ENCODE measurements at places on chromosomes 6 and 20.

DNA sequence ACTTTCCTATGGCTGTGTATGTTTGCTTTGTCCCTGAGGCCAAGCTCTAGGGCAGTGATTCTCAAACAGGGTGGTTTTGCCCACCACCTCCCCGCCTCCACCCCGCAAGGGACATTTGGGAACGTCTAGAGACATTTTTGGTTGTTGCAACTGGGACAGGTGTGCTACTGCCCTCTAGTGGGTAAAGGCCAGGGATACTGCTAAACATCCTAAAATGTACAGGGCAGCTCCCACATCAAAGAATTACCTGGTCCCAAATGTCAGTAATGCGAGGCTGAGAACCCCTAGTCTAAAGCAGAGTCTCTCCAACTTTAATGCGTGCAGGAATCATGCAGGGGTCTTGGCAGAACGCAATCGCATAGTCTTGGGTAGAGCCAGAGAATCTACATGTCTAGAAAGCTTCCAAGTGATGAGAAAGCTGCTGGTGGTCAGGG, 5.1 kb downstream of the KCNS1 start:
- DNase-seq: peak; percentile 72

GRCh38 chr6:93789532-93789931, 370.2 kb upstream of the EPHA7 start:
- no peak for DNase-seq

- DNase-seq: peak; percentile 65
Measured at GRCh38 chr6:105482227-105482844, 79.5 kb upstream of the PREP start.

- DNase-seq: peak; percentile 65
Measured at GRCh38 chr6:129184808-129185366, 301.9 kb downstream of the LAMA2 start.

GRCh38 chr6:142407685-142408273, 106.0 kb downstream of the ADGRG6 start:
- peak; percentile 46 for DNase-seq
